Omental fat pad (tissue), 4 donors: ENCODE measurements at places on chromosomes 11 and 22.

GRCh38 chr11:78560153-78560552, 14.5 kb downstream of the NARS2 start:
- DNase-seq, result no peak

DNA sequence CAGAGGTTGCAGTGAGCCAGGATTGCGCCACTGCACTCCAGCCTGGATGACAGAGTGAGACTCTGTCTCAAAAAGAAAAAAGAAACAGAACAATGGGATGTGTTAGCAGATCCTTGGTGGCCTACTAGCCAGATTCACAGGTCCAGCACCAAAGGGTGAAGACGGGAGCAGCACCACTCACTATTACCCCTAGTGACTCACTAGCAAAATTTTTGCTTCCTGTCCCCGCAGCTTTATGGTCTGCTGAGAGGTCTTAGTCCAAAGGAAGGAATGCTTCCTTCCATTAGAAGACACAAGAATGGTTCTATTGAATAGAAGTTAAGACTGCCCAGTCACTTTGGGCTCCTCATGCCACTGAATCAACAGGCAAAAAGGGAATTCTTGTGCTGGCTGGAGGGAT, 35.9 kb upstream of the NUP50 start:
- DNase-seq, result no peak

- DNase-seq, result no peak
Observed at GRCh38 chr22:35425971-35426800, 26.2 kb downstream of the MCM5 start.

DNA sequence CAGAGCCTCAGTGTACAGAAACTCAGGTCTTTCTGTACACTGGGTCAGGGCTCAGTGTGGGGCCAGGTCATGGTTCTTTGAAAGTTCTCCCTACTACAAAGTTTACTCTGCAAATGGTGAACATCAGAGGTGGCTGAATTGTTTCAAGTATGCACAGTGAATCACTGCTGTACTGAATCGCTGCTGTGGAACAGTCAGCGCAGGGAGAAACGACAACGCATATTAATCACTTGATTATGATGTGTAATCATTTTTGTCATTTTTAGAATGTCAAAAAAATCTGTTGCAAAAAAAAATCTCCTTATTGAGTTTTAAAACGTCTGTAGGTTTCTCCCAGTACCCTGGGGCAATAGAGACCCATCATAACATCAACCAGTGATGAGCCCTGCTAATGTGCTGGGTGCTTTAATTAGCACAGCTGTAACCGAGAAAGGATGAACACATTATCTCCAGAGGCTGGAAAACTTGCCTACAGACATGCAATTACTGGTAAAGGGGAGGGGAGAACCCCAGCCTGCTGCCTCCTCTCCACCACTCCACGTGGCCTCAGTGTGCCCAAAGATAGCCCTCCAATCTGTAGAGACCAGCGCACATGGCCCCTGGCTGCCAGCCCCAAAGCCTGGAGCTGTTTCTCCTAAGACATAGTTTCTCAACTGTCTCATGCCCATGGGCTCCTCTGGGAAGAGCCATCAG, 12.8 kb downstream of the ARRB1 start:
- no peak for DNase-seq

DNA sequence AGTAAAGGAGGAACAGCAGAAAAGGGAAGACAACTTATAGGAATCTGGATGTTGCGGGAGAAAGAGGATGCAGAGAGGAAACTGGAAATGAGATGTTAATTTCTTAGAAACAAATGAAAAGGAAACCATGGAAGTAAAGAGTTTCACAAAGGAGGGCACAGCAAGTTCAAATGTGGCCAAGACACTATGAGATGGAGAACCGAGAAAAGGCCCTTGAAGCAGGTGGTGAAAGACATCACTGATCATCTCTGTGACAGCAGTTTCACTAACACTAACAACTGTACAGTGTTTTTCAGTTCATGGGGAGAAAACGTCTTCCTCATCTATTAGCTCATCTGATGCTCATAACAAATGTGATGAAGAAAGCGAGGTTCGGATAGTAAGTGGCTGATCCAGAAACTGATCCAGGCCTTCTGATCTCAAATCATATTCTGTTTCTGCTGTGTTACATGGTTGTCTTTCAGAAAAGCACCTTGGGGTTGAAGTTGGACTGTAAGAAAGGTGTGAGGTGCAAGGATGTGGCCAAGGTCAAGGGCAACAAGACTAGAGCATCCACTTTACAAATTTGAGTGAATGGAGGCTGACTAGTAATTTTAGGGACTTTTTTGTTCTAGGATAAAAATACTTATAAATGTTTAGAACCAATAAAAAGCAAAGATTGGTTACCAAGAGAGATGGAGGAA, 492.1 kb upstream of the CADM1 start:
- DNase-seq, result no peak

- no peak for DNase-seq
Observed at GRCh38 chr22:42996646-42997365, 18.1 kb downstream of the PACSIN2 start.

DNA sequence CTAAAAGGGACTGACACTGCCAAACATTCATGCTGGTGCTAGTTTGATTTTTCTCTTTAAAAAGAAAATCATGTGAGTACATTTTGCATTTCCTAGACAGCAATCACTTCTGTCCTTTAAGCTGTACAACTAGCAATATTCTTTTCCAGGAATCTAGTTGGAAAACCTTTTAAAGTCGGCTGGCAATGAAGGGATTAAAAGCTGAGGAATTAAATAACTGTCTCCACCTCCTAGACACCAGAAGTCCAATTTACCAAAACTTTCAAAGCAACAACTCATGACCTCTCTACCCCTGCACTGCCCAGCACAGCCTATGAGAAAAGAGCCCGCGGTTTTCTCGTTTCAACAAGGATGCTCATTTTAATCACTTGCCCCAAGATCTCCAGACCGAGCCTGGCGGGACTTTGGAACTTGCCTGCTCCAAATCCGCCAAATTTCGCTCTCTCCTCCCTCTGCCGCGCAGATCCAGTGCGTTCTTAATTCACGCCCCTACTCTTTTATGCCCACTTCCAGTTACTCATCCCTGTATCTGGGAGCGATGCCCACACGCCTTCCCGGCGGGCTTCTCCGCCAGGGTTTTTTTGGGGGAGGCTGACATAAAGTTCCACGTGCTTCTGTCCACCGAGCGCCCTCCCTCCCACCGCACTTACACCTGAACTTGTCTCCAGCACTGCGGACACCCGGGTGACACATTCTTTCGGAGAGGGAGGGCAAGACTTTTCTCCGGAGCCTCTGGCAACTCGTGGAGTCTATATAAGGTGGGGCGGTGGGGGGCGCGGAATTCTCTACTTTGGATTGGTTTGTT, 2.5 kb downstream of the MPPED2 start:
- no peak for DNase-seq
